ENCODE measurements at places on chromosomes 5 and 9. TPM values are rescaled to one million over a fixed set of nuclear protein-coding genes. Genes with fewer than 3 reads are reported as not detected.

INSYN2B gene
- 2.9 TPM for total RNA-seq

PAEP gene
- total RNA-seq: not detected

FUT7 gene
- not detected for total RNA-seq

GRXCR2 gene
- not detected for total RNA-seq
